Endothelial cell (in vitro differentiated cells): ENCODE measurements at places on chromosomes 7 and 10. TPM values are rescaled to one million over a fixed set of nuclear protein-coding genes. Genes with fewer than 3 reads are reported as not detected.

GRCh38 chr10:89002226-89002978 lies 11.8 kb downstream of the FAS start:
- DNase-seq: no peak

DNA sequence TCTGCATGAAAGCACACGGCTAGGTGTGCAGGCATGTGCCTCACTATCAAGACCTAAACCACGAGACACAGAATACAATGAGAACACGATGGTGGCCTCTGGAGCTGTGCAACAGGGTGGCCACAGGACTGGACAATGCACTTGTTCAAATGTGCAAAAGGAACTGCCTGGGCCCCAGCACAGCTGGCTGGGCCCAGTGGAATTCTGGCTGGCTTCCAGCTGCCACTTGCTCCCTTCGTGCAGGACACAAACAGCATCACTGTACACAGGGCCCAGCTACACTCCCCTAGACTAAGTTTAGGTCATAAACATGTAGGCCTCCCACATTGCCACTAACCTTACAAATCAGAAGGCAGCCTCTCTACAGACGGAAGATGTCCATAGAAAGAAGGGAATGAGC lies 23.4 kb downstream of the DOCK4 start:
- DNase-seq: no peak

GRCh38 chr10:76252733-76253132 lies 821.3 kb downstream of the LRMDA start:
- DNase-seq: no peak

DNA sequence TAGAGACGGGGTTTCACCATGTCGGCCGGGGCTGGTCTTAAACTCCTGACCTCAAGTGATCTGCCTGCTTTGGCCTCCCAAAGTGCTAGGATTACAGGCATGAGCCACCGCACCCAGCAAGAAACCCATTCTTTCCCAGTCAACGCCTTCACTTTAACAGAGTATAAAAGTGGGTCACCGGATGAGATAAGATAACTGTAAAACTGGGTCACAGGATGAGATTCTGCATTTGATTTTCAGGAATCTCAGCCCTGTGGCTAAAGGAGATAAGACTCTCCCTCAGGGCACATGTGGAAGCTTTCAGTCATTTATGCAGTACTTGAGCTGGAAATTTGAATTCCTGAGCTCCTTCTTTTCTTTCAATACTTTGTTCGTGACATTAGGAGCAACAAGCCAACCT lies 70.8 kb downstream of the LRRC17 start:
- no peak for DNase-seq

DNA sequence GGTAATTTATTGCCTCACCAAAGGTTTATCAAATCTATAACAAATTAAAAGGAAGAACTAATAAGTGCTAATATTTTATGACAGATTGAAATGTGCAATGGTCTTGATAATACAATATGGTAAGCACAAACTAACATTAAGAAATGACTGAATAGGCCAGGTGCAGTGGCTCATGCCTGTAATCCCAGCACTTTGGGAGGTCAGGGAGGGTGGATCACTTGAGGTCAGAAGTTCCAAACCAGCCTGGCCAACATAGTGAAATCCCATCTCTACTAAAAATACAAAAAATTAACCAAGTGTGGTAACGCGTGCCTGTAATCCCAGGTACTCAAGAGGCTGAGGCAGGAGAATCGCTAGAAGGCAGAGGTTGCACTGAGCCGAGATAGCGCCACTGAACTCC lies 3.5 kb downstream of the MTPAP start:
- no peak for DNase-seq

GRCh38 chr10:130364631-130365411 lies 228.6 kb downstream of the GLRX3 start:
- no peak for DNase-seq

DNA sequence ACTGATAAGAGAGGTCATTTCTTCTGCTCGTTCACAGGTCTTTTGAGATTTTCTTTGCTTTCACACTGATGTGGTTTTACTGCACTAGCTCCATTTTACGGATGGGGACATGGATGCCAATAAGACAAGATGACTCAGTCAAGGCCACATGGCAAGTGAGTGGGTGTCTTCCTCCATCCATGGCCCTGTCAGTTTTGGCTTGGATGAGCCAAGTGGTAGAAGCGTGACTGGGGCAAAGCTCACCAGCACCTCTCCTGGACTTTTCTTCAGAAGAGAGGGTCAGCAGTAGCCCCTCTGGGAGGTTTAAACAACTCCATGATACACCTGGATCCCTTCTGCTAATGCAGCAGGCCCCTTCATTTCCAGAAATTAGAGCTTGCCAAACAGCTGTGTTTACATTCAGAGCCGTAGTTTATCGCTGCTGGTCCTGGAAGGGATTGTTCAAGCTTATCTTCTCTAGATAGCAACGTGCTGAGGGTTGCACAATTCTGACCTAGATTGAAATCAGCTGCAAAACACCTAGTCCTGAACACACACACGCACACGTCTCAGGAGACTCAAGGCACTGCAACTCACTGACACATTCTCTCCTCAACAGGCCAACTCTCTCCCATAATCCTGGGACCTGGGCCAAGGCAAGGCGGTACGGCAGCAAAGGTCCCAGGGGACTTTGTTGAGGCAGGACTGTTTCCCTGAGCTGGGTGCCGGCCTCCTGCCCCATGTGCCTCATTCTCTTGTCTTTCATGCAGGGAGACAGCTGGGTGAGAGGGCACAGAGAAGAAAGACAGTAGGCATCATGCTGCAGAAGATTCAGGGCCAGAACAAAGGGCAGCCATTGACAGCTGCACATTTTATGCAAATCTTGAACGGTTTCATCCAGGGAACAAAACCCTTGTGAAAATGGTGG lies 14.2 kb upstream of the PDCD4 start:
- DNase-seq: no peak

The TRDMT1 gene
- 17.7 TPM for total RNA-seq

DNA sequence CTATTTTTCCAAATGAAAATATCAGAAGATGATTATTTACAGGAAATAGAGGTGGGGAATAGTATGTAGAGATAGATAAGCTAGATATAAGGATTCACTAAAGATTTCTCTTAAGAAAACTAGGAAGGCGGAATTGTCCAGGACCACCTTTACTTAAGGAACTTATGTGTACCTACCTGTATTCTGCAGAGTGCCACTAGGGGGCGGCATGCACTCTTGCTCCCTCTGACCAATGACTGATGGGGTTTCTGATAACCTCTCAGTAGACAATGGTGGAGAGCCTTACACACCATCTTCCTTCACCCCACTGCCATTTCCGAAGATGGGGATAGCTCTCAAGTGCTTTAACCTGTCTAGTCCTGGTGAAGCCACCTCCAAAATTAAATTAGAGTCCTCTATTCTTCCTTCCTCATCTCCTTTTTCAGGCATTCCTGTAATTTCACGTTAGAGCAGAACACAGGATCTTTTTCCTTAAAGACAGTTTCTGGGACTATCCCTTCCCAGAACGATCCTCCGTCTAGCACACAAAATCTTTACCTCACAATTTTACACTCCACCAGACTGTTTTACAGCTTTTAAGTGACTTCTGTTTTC lies 453.1 kb downstream of the SORCS1 start:
- DNase-seq: peak; percentile 38

GRCh38 chr10:10872035-10872673 lies 145.5 kb upstream of the CELF2 start:
- DNase-seq: peak; percentile 22

GRCh38 chr10:43057831-43058340 lies 19.0 kb upstream of the RET start:
- DNase-seq: no peak

DNA sequence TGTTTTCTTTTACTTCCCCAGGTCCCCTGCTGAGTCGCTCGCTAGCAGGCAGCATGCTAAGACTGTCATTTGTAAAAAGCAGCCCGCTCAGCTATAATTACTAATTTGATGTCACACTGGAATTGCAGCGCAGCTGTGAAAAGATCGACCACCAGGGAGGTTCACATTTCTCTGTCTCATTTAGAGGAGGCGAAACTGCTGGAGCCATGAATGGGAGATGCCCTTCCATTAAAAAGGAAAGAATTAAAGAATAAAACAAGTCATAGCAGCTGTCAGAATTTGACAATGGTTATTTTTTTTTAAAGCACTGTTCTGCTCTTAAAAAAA lies 153.5 kb downstream of the PIP4K2A start:
- no peak for DNase-seq

- DNase-seq: no peak
Measured at GRCh38 chr10:107434854-107435253, 270.3 kb upstream of the SORCS1 start.

- DNase-seq: no peak
Measured at GRCh38 chr10:49666685-49667084, 12.8 kb upstream of the C10orf53 start.

GRCh38 chr7:50723173-50723572 lies 59.5 kb downstream of the GRB10 start:
- DNase-seq: no peak

The SFRP4 gene
- not detected for total RNA-seq

DNA sequence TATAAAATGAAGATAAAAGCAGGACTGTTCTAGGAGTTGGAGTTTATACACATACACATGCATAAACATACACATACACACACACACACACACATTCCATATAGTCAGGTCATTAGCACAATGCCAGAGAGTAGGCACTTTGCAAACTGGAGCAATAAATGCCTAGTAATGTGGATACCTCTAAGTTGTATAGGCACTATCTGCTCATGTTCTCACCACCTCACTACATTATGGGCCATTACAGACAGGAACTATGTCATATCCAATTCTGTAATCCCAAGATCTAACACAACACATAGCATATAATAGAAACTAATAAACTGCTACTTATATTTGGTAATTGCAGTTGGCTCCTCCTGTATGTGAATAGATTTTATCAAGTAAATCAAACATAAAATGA lies 115.6 kb downstream of the GRM8 start:
- DNase-seq: no peak

DNA sequence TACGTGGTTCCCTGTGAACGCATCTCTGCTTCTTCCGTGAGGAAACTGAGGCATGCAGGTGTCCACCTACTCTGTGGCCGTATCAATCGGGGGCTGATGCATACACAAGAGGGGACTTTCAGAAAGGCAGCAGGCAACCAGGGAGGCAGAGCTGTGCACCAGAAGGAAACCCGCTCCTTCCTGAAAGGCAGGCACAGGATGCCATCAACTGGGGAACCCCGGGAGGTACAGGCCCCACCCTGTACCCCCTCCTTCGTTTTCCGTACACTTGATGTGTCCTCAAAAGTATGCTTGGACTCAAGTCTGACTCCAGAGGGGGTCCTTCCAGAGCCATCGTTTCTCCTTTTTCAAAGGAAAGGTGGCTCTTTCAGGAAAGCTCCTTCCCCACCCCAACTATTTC lies 59.5 kb downstream of the ASB13 start:
- DNase-seq: no peak

GRCh38 chr7:147519062-147519461 lies 1071.5 kb upstream of the C7orf33 start:
- no peak for DNase-seq

- no peak for DNase-seq
Measured at GRCh38 chr7:115724400-115725056, 306.0 kb downstream of the TFEC start.

GRCh38 chr10:42754155-42755027 lies 28.2 kb upstream of the BMS1 start:
- DNase-seq: peak; percentile 50

The NYAP1 gene
- total RNA-seq: 2.2 TPM

DNA sequence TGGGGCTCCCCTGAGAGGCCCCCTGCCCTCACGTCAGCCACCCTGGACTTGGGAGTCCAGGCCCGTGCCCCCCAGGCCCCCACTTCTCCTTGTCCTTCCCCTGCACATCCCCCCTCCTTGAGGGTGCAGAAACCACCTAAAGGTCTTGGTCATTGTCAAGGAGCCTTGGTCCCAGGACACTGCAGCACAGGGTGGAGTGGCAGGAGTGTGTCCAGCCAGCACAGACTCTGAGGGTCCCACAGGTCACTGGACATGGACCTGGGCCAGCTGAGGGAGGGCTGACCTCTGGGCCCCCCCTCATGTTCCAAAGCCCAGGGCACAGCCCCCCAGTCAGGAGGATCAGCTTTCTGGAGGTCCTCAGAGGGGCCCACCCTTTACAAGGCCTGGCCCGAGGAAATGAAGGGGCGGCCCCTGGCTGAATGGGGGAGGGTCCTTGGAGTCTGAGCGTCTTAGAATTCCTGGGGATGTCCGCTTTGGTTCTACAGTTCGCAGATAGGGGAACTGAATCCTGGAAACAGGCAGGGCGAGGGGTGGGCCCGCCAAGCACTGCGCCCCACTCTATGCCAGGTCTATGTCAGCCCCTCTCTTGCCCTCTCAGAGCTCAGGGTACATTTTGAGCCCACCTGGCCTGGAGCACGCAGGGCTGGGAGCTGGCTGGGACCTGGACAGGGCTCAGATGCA lies 54.0 kb downstream of the PWWP2B start:
- no peak for DNase-seq

GRCh38 chr10:72276421-72277339 lies 3.0 kb downstream of the DDIT4 start:
- DNase-seq: no peak

The DDX56 gene
- 71.6 TPM for total RNA-seq

DNA sequence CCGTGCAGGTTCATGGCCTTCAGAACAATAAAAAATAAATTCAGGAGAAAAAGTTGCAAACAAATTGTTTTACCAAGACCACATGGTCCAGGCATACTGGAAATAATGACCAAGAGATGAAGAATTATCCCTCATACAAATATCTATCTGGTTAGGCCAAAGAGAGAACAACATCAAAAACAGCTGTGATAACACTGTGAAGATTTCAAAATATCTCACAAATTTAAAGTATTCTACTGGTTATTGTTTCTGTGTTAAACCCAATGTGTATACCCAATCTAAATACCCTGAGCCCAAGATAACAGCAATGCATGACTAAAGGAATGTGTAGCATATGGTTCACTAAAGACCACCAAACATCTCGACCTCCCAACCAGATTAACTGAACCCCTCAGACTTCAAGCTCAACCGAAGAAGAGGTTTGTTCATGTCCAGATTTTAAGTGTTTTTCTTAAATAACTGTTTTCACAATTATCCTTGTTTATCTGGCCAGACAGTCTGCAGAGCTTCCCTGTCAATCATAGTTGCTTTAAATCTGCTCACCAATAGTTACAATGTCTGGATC lies 10.9 kb downstream of the OR9A2 start:
- no peak for DNase-seq

- DNase-seq: peak; percentile 56
Measured at GRCh38 chr10:114304571-114305421, 65.7 kb downstream of the VWA2 start.

The NPFFR1 gene
- total RNA-seq: not detected

- no peak for DNase-seq
Measured at GRCh38 chr10:15096661-15097010, 519 bp upstream of the RPP38 start.

The RP9 gene
- total RNA-seq: 25.4 TPM

DNA sequence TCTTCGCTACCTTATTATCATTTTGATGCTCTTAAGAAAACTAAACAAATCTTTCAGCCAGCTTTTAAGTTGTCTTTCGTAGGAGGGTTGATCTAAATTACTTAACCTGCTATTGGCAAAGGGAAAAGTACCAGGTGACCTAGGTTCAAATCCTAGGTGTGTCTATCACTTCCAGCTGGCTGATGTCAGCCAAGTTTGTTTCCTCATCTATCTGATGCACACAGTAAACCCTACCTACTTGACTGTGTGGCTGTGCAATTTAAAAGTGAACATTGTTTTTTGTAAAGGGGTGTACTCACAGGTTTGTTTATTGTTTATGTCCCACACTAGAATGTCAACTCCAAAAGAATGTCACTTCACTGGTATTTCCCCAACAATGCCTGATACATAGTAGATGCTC lies 21.9 kb upstream of the CAMK1D start:
- no peak for DNase-seq
